ENCODE measurements at places on chromosomes 11 and 22.

- no peak for DNase-seq
- H3K4me1 ChIP-seq: no peaks in the 10 kb centered on the region
- no peak overlapping the region for H3K4me3 ChIP-seq
Observed at GRCh38 chr11:125941267-125941618, 4.6 kb upstream of the VSIG10L2 start.

DNA sequence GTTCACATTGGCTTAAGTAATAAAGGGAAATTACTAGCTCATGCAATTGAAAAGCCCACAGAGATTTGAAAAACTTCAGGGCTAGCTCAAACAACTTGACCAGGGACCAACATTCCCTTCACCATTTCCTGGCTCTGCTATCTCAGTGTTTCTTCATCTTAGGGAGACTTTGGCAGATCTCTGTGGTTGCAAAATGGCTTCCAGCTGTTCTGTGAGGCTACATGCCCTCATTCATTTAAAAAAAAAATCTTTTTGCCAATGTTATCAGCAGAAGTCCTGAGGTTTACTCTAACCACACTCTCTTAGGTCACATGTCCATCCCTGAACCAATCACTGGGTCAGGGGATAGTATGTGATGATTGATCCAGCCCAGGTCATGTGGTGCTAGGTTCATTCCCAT, 13.9 kb upstream of the RASSF10 start:
- no peak overlapping the region for H3K27ac ChIP-seq
- H3K36me3 ChIP-seq: no peaks in the 10 kb centered on the region
- H3K27me3 ChIP-seq: peaks cover 6% of the 10 kb centered on the region
- DNase-seq: peak; percentile 78
- no peaks in the 10 kb centered on the region for H3K4me1 ChIP-seq
- no peak overlapping the region for H3K4me3 ChIP-seq

DNA sequence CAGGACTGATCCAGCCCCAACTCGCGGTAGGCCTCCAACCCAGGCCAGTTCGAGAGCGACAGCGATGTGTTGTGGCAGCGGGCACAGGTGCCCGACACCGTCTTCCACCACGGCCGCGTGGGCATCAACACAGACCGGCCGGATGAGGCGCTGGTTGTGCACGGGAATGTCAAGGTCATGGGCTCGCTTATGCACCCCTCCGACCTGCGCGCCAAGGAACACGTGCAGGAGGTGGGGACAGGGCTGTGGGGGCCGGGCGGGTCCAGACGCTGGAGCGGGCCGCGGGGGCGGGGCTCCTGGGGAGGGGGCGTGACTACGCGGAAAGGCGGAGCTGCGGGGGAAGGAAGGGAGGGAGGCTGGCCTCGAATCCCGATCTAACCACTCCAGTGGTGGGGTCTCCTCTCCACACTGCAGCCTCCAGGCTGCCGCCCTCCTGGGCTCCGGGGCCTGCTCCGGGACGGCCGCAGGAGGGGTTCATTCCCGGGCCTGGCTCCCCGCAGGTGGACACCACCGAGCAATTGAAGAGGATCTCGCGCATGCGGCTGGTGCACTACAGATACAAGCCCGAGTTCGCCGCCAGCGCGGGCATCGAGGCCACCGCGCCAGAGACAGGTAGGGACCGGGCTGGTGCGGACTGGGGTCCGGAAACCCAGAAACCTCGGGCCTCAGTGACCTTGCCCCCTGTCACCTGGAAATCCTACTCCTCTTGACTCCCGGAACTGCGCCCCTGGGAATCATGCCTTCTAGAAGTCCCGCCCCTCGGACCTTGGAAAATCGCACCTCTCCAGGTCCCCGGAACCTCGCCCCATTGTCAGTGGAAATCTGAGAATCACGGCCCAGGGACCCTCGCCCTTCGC, 14.9 kb downstream of the TMEM258 start:
- H3K4me3 ChIP-seq: no peak overlapping the region
- no peak overlapping the region for H3K27ac ChIP-seq
- H3K4me1 ChIP-seq: peaks cover 3% of the 10 kb centered on the region

DNA sequence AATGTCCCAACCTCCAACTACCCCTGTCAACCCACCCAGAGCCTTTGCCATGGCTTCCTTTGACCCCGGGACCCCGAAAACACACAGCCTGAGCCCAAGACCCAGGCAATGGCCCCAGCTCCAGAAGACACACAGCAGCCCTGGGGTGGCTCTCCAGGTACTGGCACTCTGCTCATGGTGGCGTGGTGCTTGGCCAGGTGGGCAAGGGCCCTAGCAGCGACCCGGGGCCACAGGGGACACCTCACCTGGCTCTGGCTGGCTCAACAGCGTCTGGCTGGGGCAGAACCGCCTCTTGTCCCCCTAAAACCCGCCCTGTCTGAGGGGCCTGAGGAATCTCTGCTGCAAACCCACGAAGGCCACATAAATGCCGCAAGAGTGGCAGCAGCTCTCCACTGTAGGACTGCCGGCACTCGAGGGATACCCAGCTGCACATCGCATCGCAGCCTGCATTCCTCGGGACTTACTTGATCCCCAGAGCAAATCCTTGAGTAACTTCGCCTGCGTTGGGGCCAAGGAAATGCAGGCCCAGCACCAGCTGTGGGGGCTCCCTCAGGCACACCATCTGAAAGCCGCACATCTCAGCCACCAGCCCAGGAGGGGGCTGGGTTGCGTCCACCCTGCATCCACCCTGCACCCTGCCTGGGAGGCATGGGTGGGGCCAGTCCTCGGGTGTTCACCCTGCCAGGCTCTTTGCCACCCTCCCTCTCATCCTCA, 23.1 kb upstream of the GNB1L start:
- H3K4me3 ChIP-seq: no peak overlapping the region
- H3K4me1 ChIP-seq: peaks cover 70% of the 10 kb centered on the region
- no peak overlapping the region for H3K27ac ChIP-seq
- H3K27me3 ChIP-seq: no peaks in the 10 kb centered on the region

- H3K4me1 ChIP-seq: peaks cover 12% of the 10 kb centered on the region
- DNase-seq: no peak
- no peaks in the 10 kb centered on the region for H3K27me3 ChIP-seq
- no peaks in the 10 kb centered on the region for H3K36me3 ChIP-seq
Observed at GRCh38 chr11:9853929-9854552, 190.2 kb downstream of the SWAP70 start.

DNA sequence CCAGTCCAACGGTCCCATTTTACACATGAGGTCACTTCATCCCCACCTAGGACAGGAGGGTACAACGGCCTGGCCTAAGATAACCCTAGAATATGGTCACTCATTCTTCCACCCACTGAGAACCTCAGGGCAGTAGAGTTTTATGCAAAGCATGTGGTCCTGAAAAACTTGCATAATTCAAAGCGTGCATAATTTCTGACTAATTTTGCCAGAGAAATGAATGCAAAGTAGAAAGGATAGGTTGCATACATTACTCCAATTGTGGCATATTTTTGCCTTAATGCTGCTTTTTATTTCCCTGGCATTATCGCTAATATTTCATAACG, 32.5 kb upstream of the SLC35C1 start:
- no peaks in the 10 kb centered on the region for H3K36me3 ChIP-seq
- H3K27me3 ChIP-seq: peaks cover 16% of the 10 kb centered on the region
- no peaks in the 10 kb centered on the region for H3K4me1 ChIP-seq
- H3K27ac ChIP-seq: no peak overlapping the region
- no peak for DNase-seq
- H3K4me3 ChIP-seq: no peak overlapping the region

DNA sequence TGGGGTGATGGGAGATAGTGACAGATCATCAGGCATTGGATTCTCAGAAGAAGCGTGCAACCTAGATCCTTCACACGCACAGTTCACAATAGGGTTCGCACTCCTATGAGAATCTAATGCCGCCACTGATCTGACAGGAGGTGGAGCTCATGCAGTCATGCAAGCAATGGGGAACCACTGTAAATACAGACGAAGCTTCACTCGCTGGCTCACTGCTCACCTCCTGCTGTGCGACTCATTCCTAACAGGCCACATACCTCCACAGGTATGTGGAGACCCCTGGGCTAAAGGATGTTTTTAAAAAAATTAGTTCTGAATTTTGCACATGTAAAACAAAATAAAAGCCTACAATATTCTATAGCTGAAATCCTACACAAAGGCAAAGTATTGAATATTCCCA, 20.5 kb upstream of the TEAD1 start:
- no peak overlapping the region for H3K27ac ChIP-seq
- no peaks in the 10 kb centered on the region for H3K36me3 ChIP-seq
- DNase-seq: no peak

DNA sequence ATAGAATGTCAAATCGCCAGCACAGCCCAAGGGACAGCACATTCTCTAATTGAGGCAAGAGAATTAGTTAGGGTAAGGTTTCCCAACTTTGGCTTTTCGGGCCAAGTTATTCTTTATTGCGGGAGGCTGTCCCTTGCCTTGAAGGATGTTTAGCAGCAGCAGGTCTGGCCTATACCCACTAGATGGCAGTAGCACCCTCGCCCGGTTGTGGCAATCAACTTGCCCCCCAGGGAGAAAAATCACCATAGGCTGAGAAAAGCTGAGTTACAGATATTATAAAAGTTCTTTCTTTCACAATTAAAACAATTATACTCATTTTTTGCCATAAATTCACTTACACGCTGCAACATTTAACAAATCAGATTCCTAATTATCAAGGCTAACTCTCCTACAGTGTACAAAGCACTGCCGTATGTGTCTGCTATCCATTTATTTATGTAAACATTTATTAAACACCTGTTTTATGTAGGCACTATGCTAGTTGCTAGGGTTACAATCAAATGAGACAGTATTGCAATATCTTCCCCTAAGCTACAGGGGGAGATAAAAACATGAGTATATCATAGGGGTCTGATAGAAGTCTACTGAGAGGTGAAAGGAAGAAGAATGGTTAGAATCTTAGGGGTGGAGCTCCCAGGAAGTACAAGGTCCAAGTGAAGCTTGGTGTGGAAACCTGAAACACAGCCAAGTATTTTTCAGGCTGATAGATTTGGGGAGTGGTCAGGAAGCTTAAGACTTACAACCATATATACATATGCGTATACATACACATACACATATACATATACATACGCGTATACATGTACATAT, 452.3 kb downstream of the RAB38 start:
- H3K27ac ChIP-seq: no peak overlapping the region
- H3K4me3 ChIP-seq: no peak overlapping the region
- H3K36me3 ChIP-seq: no peaks in the 10 kb centered on the region
- H3K27me3 ChIP-seq: no peaks in the 10 kb centered on the region
- no peaks in the 10 kb centered on the region for H3K4me1 ChIP-seq

GRCh38 chr11:40974186-40974795, 485.2 kb downstream of the LRRC4C start:
- H3K4me1 ChIP-seq: no peaks in the 10 kb centered on the region
- DNase-seq: no peak
- H3K36me3 ChIP-seq: no peaks in the 10 kb centered on the region

DNA sequence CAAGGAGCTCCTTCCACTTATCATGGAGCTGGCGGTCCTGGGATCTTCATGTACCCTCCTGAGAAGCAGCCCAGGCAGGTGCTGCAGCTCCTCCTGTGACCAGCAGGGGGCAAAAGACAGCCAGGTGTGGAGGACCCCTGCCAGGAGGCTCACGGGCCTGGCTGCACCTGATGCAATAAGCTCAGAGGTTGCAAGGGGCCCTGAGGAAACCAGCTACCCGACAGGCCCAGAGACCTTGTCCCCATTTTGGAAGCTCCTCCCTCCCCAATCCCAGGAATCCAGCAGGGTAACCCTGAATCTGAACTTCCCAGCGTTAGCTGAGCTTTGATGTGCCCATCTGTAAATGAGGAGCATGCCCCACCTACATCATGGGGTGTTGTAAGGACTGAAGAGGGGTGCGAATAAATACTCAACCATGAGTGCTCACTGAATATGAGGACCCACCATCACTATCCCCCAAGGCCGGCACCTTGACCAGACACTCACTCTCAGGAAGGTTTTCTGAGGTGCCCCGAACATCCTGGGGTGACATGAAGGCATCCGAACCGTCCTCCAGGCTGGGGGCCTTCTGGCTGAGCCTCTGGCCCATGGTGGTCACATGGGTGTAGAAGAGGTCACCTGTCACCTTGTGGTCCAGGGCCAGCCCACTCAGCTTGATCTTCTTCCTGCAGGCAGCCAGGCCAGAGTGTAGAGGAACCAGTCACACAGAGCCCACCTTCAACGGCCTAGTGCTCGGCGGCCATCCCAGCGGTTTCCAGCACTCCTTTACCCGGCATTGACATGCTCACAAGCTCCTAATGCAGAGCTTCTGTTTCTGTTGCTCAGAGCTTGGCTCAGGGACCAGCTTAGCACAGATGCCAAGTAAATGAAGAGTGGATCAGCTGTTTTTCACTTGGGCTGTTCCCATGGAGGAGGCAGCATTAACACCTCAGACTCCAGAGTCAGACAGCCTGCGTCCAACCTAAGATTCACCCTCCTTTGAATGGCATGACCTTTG, 21.7 kb downstream of the SLC43A1 start:
- no peaks in the 10 kb centered on the region for H3K36me3 ChIP-seq
- DNase-seq: no peak
- no peaks in the 10 kb centered on the region for H3K27me3 ChIP-seq
- H3K4me3 ChIP-seq: no peak overlapping the region

GRCh38 chr11:30560206-30561106, 25.7 kb downstream of the MPPED2 start:
- no peaks in the 10 kb centered on the region for H3K4me1 ChIP-seq
- no peaks in the 10 kb centered on the region for H3K36me3 ChIP-seq
- peak; percentile 14 for DNase-seq
- H3K4me3 ChIP-seq: peak overlapping the region; percentile 20

DNA sequence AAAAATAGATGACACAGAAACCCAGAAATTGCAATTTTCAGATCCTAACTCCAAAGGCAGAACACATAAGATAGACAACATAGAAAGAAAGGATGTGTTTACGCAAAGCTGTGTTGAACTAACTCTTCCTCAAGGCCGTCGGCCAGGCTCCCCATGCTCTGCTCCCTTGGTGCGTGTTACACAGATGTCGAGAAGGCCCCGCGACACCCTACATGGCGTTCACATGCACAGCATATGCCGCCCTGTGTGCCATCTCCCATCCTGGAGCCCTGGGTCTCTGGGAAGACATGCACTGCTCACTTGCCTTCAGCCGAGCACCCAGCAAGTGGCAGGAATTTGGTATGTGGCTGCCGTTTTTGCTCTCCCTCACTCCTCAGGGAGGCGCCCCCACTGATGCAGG, 47.0 kb upstream of the ARFGAP3 start:
- H3K36me3 ChIP-seq: peaks cover 3% of the 10 kb centered on the region
- no peak overlapping the region for H3K27ac ChIP-seq
- H3K4me3 ChIP-seq: no peak overlapping the region
- no peaks in the 10 kb centered on the region for H3K27me3 ChIP-seq
- H3K4me1 ChIP-seq: peaks cover 14% of the 10 kb centered on the region

Data from astrocyte (in vitro differentiated cells and primary cell).